ENCODE measurements at places on chromosomes 16 and 17. TPM values are rescaled to one million over a fixed set of nuclear protein-coding genes. Genes with fewer than 3 reads are reported as not detected.

ZDHHC7 gene
- total RNA-seq, result 56.9 TPM

DNA sequence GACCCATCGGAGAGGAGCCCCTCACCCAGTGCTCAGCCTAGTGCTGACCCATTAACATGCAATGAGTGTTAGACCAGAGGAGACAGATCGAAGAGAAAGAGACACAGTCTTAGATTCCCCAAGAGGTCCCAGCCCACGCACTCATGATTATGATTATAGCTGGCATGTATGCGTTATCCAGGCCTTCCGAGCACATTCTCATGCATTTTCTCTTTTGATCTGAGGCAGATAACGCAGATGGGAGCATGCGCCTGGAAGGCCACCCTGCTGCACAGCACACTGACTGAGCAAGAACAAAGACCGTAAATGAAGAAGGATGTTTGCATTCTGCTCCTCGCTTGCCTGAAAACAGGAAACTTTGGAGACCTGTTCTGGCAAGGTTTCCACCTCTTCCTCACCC is 232.7 kb downstream of the SOX9 start:
- DNase-seq, result no peak

DNA sequence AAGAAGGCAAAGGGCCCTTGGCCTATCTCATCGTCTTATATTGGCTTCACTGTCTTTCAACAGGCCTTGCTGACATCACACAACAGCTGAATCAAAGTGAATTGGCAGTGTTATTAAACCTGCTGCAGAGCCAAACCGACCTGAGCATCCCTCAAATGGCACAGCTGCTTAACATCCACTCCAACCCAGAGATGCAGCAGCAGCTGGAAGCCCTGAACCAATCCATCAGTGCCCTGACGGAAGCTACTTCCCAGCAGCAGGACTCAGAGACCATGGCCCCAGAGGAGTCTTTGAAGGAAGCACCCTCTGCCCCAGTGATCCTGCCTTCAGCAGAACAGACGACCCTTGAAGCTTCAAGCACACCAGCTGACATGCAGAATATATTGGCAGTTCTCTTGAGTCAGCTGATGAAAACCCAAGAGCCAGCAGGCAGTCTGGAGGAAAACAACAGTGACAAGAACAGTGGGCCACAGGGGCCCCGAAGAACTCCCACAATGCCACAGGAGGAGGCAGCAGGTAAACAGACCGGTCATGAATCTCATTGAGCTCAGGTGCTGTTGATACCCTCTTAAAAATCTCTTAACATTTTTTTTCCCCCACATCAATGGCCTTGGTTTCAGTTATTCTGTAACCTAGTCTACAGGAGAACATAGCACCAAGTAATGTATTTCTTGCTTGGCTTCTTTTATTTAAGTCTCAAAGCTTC is 64.7 kb downstream of the CDK12 start:
- DNase-seq, result no peak

- no peak for DNase-seq
These were observed 16.0 kb downstream of the ABCA8 start for GRCh38 chr17:68939195-68939594.

- DNase-seq, result no peak
These were observed 23.5 kb downstream of the COX10 start for GRCh38 chr17:14092808-14093207.

DNA sequence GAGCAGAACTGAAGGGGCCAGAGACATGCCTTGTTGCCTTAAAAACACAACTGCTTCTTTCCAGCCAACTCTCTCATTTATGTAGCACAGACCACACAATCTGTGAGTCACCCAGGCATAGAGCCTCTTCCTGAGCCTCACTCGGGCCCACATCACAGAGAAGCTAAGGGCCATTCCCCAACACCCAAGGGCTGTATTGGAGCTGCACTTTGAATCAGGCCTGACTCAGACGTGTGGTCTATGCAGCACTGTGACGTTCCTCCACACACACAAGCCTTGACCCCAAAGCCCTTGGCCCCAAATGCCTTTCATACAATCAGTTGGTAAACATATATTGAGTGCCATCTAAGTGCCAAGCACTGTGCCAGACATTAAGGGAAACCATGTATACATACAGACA is 308.9 kb upstream of the DYNLRB2 start:
- DNase-seq, result no peak

- no peak for DNase-seq
These were observed 134.8 kb upstream of the IRX6 start for GRCh38 chr16:55189224-55189623.

DNA sequence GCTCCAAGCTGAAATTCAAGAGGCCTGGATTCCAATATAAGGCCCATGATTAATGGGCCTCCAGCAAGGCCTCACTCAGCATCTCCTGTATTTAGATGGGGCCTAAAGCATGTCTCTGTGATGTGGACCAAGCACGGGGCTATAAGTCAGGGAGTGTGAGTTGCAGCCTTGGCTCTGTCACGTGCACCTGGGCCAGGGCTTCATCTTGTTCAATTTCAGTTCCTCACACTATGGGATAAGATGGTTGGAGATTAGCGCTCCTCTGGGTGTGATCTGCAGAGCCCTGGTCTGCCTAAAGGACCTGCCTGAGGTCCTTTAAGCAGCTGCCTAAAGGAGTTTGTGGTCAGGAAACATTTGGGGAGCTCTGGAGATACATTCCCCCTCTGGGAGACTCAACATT is 25.2 kb downstream of the KLHL36 start:
- DNase-seq, result no peak

NACA2 gene
- not detected for total RNA-seq

DNA sequence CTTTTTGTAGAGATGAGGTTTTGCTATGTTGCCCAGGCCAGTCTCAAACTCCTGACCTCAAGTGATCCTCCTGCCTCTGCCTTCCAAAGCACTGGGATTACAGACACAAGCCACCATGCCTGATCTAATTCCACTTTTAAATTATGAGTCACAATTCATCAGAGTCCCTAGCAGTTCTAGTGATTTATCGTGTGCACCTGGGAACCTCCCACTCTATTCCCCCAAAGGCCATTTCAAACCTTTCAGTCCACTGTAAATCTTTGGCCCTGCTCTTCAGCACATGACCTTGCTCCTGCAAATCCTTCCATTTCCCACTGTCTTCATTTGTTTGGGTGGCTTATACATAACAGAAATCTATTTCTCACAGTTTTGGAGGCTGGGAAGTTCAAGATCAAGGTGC is 73.0 kb downstream of the HS3ST2 start:
- no peak for DNase-seq

- DNase-seq, result no peak
These were observed 121.8 kb downstream of the CYLD start for GRCh38 chr16:50863644-50864144.

SPNS3 gene
- 0.52 TPM for total RNA-seq

All from H7 (cell line).